ENCODE measurements at places on chromosomes 4 and X.
A peak's percentile ranks its signal among the peaks of the same experiment; 100 is the strongest.

DNA sequence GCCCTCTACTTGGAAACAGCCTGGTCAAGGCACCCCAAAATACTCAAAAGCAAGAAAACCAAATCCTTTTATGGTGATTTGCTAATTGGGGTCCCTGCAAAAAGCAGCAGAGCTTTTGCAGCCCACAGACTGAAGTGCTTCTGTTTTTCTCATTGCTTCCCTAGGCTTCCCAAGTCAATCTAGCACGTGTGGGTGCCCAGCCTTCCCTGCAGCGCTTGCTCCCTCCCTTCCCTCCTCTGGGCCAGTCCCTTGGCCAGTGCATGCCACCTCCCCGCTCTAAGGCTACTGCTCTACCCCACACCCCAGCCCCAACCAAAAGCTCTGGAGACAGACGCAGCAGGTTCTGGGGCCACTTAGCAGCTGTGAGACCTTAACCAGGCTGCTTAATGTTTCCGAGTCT, 53.6 kb downstream of the ANAPC4 start:
- no peak for DNase-seq

GRCh38 chr4:105603158-105603557, 50.7 kb downstream of the ARHGEF38 start:
- no peak for DNase-seq

DNA sequence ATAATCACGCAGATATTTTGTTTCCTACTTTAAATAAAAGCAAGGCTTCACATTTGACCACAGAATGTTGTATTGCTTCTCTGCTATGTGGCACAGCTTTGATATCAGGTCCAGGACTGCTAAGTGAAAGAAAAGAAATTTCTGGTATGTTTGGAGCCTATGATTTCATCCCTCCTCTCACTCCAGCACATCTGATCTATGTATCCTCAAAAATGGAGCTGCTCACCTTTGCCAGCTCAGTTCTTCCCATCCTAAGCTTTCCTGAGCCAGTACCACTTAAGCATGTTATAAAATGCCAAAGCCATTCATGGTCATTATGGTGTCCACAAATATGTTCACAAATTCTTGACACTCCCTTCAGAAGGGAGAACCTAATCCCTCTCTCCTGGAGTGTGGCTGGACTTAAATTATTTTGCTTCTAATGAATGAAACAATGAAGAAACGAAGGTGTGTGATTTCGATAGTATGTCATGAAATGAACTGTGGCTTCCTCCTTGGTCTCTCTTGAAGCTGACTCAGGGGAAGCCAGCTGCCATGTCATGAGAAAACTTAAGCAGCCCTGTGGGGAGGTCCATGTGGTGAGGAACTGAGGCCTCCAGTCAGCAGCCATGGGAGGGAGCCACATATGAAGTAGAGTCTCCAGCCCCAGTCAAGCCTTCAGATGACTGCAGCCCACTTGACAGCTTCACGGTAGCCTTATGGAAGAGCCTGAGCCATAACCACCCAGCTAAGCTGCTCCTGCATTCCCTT, 207.7 kb downstream of the MGST2 start:
- no peak for DNase-seq

GRCh38 chr4:6724421-6725111, 8.6 kb downstream of the BLOC1S4 start:
- DNase-seq: no peak

DNA sequence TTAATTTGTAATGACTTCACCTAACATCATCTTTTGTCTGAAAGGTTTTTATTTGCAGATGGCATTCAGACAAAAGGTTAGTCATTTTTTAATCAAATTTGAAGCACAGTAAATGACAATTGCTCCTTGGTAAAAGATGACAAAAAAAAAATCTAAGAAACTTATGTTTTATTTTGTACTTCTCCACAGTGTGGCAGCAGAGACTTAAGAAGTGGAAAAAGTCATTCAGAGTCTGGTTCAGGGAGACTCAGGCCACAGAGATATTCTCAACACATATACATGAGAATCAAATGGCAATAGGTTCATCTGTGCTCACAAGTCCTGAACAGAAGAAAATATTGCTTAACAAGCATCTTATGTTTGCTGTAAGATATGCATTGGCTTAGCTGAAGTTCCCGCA, 436.2 kb downstream of the KCNIP4 start:
- no peak for DNase-seq

DNA sequence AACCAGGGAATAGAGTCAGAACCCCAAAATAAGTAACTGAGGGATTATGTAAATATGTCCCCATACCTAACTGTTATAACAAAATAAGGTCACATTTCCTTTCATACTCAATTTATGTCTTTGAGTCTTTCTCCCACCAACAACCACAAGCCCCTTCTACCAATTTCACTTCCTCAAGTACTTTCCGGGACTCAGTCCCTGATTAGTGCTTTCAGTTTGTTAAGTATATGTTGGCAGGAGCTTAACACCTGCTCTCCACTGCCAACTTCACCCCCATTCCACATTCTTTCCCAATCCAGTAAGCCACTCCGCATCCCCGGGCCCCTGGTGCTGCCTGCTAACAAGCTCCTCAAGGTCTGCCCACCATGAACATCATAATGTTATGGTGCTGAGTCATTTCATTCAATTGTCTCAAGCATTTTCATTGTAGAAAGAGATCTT, 71.3 kb upstream of the SPRY1 start:
- DNase-seq: no peak

DNA sequence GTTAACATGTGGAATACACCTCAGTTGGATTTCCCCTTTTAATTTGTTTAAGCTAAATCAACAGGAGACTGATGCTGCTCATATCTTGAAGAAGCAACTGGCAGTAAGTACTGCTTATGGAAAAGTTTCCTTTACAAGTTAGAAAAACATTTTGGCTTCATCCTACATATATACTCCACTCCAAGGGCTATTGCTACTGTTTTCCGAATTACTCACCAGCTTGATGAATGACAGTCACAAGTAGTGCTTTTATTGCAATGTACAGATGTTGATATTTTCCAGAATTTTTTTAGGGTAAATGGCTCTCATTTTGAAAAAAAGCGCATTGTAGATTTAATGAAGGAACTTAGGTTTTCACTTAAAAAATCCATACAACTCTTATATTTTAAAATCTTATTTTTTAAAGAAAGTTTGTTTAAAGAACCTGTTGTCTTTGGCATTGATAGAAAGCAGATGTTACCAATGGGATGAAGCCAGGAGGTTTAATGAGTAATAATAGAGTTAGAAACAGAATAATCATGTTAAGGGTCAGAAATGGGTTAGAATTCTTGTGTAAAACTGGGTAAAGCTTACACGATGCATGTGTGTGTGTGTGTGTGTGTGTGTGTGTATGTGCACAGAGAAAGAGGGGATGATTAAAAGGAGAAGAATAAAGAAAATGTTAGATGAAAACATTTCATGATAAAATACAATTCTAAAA, 272.9 kb downstream of the CFAP299 start:
- DNase-seq: no peak

DNA sequence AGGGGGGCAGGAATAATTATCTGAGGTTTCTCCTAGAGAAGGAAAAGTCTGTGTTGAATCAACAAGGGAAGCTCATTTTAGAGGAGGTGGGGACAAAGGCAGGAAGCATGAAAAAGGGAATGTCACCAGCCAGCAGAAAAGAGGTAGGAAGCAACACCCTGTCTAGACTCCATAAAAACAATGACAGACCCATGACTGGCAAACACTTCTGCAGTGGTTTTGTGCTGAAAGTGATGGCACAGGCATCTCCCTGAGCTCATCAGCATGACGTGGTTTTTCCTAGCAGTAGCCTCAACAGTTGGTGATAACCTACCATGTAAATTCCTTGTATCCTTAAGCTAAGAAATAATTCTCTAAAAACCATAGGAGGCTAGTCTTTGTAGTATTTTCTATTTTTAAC, 110.7 kb upstream of the GALNT7 start:
- no peak for DNase-seq

GRCh38 chrX:38382663-38383062, 30.3 kb downstream of the OTC start:
- no peak for DNase-seq

GRCh38 chr4:74653331-74654229, 140.7 kb downstream of the BTC start:
- no peak for DNase-seq

- no peak for DNase-seq
Observed at GRCh38 chr4:168484626-168485025, 4.3 kb upstream of the DDX60L start.

DNA sequence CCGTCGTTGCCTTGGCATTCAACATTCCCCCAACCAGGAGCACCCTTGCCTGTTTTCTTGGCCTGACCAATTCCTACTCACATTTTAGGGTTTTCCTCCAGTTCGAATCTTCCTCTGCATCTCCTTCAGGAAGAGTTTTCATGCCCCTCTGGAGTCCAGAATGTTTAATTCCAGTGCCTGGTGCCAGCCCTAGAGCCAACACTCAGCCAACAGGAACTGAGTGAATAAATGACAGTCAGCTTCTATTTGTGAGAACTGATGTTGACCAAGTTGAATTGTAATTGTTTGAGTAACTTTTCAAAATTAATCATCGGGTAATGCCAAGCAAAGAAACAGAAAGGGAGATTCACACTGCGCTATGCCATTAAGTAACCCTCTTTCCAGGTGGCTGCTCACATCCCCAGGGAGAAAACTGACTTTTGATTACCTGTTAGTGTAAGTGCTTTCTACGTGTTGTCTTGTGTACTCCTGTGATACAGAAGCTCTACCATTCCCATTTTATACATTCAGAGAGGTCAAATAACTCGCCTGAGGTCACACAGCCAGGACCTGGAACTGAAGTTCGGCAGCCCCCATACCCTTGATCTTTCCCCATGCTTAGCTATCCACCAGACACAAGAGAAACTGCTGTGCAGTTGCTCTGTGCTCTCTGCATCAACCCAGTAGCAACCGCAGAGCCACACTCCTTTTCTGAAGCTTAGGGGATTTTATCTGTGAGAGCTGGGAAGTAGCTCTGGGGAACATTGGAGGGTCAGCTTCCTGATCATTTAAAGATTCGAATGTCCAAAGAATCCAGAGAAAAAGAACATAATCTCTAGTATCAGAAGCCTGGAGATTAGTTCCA, 19.0 kb upstream of the SLC2A9 start:
- DNase-seq: peak; percentile 7

GRCh38 chr4:15376594-15376993, 51.2 kb upstream of the C1QTNF7 start:
- DNase-seq: no peak

DNA sequence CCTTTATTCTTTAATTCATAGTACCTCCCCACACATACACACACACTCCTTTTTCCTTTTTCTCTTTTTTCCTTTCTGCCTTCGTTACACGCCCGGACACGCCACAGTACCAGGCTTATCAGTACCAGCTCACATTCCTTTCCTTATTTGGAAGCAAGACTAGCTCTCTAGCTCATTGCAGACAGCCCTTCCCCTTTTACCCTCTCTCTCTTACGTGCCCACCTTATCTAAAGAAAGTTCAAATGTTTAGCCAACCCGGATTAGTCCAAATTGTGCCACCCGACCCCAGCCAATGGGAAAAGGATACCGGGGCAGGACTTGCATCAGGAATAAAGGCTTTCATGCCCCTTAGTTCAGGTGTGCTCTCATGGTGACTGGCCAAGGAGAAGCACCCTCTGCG, 194.7 kb upstream of the VCX3A start:
- no peak for DNase-seq

- DNase-seq: no peak
Observed at GRCh38 chr4:10565166-10565780, 108.0 kb upstream of the ZNF518B start.

- DNase-seq: no peak
Observed at GRCh38 chrX:13419276-13419675, 99.4 kb upstream of the ATXN3L start.

DNA sequence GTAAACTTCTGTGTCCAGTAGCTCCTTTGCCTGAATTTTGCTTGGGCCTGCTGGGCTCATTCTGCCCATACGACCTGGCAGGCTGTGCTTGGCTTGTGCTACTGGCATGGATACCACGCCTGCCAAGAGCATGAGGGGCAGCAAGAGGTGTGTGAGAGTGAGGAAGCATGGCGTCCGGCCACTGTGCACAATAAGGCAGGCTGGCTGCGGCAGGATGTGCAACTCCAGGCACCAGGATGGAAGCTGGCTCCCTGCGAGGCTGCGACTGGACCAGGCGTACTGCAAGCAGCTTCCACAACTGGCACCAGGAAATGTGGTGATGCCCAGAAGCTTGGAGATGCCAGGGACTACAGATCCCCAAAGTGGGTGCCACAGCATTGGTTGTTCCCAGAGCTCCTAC, 709.3 kb downstream of the PCDH18 start:
- DNase-seq: no peak

- DNase-seq: no peak
Observed at GRCh38 chr4:81786063-81786763, 314.5 kb upstream of the RASGEF1B start.

- DNase-seq: no peak
Observed at GRCh38 chr4:146343199-146343598, 128.9 kb downstream of the REELD1 start.
